Activated CD4-positive, alpha-beta T cell treated with anti-CD3 and anti-CD28 coated beads, Interleukin-2, amount 10 ng/mL, durations not matched to agents 7 days and 5 days (primary cell): ENCODE measurements at places on chromosomes 6 and 20. TPM values are rescaled to one million over a fixed set of nuclear protein-coding genes. Genes with fewer than 3 reads are reported as not detected.
A peak's percentile ranks its signal among the peaks of the same experiment; 100 is the strongest.

GRCh38 chr6:17281100-17281496 is at the start of gene RBM24:
RBM24 (plus strand) TSS chr6:17281361; CDS start chr6:17281582, 221 bp downstream.
- peak; percentile 43 for DNase-seq
- H3K27me3 ChIP-seq, result peaks cover 62% of the 10 kb centered on the region
- H3K4me3 ChIP-seq, result peak within 1 kb of the TSS; percentile 61
- H3K36me3 ChIP-seq, result no peaks in the 10 kb centered on the region
- H3K27ac ChIP-seq, result peak within 1 kb of the TSS; percentile 9

SNAI1 gene
- total RNA-seq, result 0.15 TPM

DNA sequence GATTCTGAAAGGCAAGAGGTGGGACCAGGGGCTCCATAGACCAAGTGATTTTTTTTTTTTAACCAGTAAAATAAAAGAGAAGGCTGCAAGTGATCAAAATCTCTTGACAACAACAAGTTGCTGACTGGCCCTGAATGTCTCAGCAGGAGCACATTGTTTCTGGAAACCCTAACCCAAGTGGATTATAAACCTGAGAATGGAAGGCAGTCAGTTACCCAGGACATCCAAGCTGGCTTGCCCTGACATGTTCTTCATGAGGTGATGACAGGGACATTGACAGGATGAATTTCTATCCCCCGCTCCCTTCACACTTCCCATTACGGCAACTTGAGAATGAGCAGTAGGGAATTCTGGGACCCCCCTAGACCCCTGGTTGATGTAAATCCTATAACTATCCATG is 49.6 kb upstream of the RIPOR2 start:
- H3K27me3 ChIP-seq, result no peaks in the 10 kb centered on the region
- H3K36me3 ChIP-seq, result peaks cover 45% of the 10 kb centered on the region
- H3K4me3 ChIP-seq, result no peak overlapping the region
- H3K4me1 ChIP-seq, result peaks cover 33% of the 10 kb centered on the region

DNA sequence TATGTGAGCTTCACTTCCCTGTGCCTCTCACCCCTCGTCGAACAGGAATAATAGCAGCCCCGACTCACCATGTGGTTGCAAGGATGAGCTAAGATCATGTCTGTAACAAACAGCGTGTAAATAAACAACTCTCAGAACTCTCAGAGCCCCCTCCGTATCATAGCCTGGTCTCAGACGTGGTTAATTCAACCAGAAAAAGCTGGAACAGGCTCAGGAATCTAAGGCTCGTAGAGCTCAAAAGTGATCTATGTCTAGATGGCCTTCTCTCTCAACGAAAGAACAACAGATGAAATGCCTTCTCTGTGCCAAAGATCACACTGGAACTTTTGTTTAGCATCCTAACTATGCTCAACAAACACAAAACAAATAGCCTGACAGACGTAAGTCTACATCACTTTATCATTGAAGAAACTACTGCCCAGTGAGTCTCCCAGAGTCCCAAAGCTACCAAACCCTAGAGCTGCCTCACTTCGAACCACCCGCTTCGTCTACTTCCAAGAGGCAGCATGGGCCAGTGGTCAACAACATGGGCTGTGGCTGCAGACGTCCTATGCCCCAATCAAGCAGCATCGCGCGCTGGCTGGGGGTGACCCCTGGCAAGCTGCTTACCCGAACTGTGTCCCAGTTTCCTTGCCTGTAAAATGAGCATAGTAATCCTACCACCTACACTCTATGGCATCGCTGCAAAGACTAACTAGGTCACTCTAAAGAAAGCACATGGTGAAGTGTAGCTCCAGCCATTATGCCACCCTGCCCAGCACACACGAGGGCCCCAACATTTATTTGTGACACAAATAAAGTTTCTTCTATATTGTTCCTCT is 35.1 kb downstream of the NFATC2 start:
- H3K27me3 ChIP-seq, result no peaks in the 10 kb centered on the region
- peaks cover 76% of the 10 kb centered on the region for H3K36me3 ChIP-seq
- H3K27ac ChIP-seq, result peak overlapping the region; percentile 65
- DNase-seq, result no peak
- no peak overlapping the region for H3K4me3 ChIP-seq

DNA sequence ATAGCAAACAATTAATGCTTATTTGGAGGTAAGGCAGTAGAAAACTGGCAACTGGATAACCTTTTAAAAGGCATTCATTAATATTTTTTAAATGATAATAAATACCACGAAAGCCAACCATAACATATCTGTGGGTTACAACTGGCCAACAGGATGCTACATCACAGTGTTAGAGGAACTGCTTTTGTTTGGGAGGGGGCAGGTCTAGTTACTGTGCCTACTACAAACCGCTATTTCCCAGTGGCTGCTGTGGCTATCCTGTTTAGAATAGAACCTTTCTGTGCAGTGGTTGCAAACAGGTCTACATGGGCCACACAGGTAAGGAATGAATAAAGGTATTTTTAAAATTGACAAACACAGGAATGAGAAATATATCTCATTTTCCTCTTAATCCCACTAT is 976 bp downstream of the PIGT start:
- no peaks in the 10 kb centered on the region for H3K27me3 ChIP-seq
- peak overlapping the region; percentile 93 for H3K4me3 ChIP-seq
- peak; percentile 26 for DNase-seq
- H3K27ac ChIP-seq, result peak overlapping the region; percentile 94

MAVS gene
- 34.8 TPM for total RNA-seq

MCHR2 gene
- total RNA-seq, result not detected

DEFB123 gene
- total RNA-seq, result not detected

GRCh38 chr20:58646703-58647102 is 4.4 kb upstream of the STX16 start:
- H3K4me3 ChIP-seq, result no peak overlapping the region
- no peak for DNase-seq
- H3K4me1 ChIP-seq, result peaks cover 8% of the 10 kb centered on the region
- H3K36me3 ChIP-seq, result peaks cover 7% of the 10 kb centered on the region
- H3K27ac ChIP-seq, result no peak overlapping the region

- no peaks in the 10 kb centered on the region for H3K36me3 ChIP-seq
- no peaks in the 10 kb centered on the region for H3K27me3 ChIP-seq
- DNase-seq, result no peak
Observed at GRCh38 chr20:9246731-9247130, 177.8 kb downstream of the PLCB4 start.

GRCh38 chr6:146943664-146944063 is 260.6 kb upstream of the STXBP5 start:
- H3K36me3 ChIP-seq, result no peaks in the 10 kb centered on the region
- DNase-seq, result no peak
- peaks cover 3% of the 10 kb centered on the region for H3K4me1 ChIP-seq
- no peaks in the 10 kb centered on the region for H3K27me3 ChIP-seq
- no peak overlapping the region for H3K4me3 ChIP-seq
